Activated naive CD4-positive, alpha-beta T cell treated with anti-CD3 and anti-CD28 coated beads, Interleukin-2, amount 50 U/mL, for 72 hours (primary cell): ENCODE measurements at places on chromosomes 1 and 21.

DNA sequence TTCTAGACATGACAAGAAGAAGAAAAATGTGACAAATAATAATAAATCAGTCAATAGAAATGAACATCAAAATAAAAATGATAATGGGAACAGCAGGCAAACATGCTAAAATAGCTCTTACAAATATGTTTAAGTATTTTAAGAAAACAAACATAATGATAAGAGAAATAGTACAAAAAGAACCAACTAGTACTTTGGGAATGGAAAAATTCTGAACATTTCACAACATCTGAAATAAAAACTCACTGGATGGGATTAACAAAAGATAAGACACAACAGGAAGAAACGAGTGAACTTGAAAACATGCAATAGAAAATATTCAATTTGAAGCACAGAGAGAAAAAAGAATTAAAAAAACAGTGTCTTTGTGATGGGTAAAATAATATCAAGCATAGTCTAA is 115.2 kb upstream of the TSPAN2 start:
- DNase-seq, result no peak

GRCh38 chr21:40185208-40185607 is 318.0 kb downstream of the PCP4 start:
- no peak for DNase-seq

DNA sequence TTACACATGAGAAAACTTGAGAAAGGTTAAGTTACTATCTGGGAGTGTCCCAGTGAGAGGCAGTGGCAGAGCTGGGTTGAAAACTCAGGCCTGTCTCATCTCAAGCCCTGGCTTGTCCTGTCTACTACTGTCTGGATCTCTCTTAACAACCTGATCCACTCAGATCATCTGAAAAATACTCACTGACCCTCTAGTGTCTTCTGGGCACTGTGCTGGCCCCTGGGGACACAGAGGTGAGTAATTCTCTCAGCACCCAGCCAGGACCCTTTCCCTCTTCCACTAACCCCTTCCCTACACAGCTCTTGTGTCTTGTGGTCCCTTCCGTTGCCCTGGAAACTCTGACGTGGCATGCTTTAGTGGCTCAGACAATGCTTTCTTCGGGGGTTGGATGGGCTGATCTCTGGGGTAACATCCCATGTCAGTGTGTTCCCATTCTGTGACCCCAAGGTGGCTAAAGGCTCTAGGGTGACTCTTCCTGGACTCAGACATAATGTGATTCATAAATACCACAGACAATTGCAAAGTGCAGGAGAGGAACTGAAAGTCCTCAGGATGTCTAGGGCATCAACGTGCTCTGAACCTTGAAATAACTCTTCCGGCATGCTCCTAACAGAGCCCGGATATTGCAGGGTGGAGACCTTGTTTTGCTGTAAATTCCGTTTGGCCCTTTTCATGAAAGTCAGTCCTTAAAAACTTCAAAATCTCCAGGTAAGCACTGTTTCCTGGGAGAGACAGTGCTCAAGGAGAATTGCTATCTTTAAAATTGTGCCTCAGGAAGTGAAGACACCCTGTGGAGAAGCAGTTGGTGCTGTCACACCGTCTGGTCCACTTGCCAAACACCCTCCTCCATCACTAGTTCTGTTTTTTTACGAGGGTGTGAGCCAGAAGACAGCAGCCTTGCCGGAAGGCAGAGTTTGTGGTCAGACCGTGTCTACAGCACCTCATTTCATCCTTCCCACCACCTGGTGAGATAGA is 4.0 kb downstream of the SHISAL2A start:
- DNase-seq, result peak; percentile 84

- DNase-seq, result no peak
Observed at GRCh38 chr1:205249651-205250050, 21.9 kb downstream of the TMCC2 start.

DNA sequence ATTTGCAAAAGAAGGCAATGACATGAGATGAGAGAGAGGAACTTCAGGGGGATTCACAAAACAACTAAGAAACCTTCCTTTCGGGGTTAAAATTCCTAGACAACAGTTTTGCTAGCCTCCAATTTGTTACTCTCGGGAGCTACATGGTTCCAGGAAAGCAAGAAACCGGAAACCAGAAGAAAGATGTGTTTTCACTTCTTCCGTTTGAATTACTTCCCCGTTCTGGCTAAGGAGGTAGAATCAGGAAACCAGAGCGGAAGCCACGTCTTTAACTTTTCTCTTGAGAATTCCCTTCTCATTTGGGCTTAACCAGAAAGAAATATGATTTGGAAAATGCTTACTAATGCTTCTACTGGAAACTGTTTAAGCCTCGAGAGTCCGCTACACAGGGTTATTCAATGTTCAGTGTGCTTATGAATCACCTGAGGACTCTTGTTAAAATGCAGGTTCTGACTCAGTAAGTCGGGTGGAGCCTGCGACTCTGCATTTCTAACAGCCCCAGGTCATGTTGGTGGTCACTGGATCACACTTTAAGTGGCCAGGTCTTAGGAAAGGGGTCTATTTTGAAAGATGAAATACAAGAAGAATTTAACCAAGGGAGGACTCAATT is 43.5 kb upstream of the MCOLN3 start:
- peak; percentile 15 for DNase-seq

GRCh38 chr1:169348383-169349036 is 19.1 kb downstream of the NME7 start:
- DNase-seq, result peak; percentile 36

DNA sequence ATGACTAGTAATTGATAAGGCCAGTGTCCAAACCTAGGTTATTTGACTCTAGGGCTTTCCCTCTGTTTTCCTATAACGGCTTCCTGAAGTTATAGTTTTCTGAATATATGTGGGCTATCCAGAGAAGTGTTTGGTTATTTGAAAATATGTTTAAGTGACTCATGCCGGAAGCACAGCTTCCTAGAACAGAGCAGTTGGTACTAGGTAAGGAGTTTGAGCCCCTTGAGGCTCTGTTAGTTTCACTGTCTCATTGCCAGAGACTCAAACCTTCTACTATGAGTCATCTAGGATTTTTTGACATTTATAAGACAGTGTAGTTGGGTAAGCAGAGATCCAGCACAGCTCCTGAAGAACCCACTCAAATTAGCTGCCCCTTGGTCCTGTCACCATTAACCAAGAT is 27.1 kb upstream of the LEPR start:
- no peak for DNase-seq

- no peak for DNase-seq
Observed at GRCh38 chr1:57063406-57064125, 97.8 kb upstream of the C8B start.

- no peak for DNase-seq
Observed at GRCh38 chr1:70405780-70406416, 5.2 kb upstream of the CTH start.

DNA sequence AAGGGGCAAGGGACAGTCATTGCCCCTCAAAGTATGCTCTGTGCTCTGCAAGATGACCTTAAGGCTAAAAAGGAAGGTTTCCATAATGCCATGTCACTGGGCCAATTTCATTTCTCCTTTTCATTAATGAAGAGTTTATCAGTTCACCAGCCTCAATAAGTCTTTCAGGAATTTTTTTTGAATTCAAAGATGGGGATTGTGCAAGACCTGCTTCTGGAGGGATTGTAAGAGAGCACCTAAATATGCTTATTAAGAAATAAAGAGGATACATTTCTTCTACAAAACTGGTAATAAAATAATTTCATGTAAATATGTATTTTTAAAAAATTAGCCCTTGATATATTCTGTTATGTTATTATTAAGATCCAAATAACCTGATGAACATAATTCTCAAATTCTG is 86.8 kb upstream of the RGS4 start:
- DNase-seq, result no peak

- no peak for DNase-seq
Observed at GRCh38 chr1:48236716-48237470, 14.4 kb downstream of the SLC5A9 start.

GRCh38 chr1:176033474-176033873 is 173.6 kb downstream of the COP1 start:
- DNase-seq, result no peak

- no peak for DNase-seq
Observed at GRCh38 chr1:203089651-203090045, 3.8 kb upstream of the MYOG start.
